ENCODE measurements at places on chromosomes 1 and 21.
A peak's percentile ranks its signal among the peaks of the same experiment; 100 is the strongest.

GRCh38 chr1:174841747-174842146 is 158.0 kb upstream of the CACYBP start:
- DNase-seq = no peak

GRCh38 chr21:45488931-45489721 is 53.1 kb downstream of the SLC19A1 start:
- no peak for DNase-seq

DNA sequence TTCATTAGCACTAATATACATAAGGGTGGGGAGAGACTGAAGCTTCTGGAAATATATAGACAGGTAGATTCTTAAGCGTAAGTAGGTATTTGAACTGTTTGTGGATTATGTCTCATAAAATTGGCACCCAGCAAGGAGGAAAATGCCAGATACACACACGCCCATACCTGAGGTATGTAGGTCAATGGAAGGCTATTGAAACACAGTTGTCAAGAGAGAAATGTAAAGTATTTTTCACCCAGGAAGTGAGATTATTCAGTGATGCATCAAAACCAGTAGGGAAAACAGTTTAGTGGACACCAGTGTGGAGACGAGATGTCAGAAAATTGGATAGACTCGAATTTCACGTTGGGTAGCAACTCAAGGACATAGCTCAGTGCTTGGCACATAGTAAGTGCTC is 4.7 kb upstream of the RSPH1 start:
- no peak for DNase-seq

GRCh38 chr21:38771536-38771935 is 34.2 kb upstream of the ETS2 start:
- DNase-seq = no peak

DNA sequence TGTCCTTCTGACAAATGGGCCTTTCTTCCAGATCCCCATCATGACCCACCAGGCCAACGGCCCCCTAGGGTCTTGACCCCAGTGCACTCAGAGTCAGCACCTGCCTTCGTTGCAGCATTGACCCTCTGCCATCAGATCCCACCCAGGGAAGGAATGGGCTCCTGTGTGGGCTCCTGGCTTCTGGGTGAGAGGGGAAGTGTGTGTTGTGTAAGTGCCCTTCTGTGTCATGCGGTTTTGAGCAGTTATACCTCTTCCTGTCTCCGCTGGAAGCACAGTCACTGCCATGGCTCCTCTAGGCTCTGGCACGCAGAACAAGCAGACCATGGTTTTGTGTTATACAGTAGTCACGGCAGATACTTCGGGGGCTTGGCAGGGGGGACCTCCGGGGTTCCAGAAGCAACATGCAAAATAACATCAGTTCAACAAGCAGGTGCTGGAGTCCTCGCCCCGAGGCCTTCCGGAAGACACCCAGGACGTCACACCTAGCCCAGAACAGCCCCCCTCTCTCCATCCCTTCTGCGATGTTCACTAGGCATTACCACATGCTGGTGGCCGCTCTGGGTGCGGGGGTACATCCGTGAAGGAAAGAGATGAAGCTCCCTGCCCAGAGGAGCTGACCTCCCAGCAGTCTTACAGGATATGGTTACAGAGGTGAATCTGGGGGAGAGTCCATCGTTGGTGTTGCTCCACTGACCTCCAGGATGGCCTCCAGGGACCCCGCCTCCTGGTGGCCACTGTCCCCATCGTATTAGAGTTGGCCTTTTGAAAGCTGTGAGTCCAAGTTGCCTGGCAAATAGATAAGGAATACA is 17.4 kb upstream of the KCNAB2 start:
- DNase-seq = no peak

DNA sequence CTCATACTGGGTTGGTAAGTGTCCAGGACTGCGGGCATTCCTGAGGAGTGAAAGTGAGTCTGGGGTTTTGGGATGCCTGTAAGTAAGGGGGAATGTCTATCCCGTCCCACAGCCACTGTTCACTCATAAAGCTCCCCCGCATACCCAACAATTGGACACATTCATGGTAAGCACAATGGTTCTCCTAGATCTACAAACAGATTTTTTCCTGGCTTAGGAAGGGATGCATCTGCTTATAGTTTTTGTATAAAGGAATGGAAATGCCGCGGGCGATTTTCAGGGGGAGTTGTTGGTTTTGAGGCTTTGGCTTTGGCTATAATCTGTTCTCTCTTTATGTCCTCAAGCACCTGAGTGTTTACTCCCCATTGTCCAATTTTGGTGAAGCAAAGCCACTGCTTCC is 7.1 kb downstream of the ERVH48-1 start:
- no peak for DNase-seq

- DNase-seq = no peak
These were observed 59.5 kb downstream of the RHOU start for GRCh38 chr1:228794810-228795209.

DNA sequence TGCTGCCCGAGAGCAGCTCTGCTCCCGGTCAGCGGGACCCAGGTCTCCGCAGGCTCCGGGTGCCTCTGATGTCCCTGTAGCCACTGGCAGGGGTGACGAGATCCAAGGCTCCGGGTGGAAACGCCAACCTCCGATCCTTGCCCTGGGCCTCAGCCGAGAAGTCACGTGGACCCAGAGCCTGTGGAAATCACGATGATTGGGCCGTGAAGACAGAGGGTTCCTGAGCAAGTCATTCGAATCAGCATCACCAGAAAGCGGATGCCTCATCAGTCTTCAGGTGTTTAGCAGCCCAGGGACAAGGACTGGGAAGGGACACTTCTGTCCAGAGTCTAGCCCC is 12.5 kb downstream of the LRRC3 start:
- no peak for DNase-seq

DNA sequence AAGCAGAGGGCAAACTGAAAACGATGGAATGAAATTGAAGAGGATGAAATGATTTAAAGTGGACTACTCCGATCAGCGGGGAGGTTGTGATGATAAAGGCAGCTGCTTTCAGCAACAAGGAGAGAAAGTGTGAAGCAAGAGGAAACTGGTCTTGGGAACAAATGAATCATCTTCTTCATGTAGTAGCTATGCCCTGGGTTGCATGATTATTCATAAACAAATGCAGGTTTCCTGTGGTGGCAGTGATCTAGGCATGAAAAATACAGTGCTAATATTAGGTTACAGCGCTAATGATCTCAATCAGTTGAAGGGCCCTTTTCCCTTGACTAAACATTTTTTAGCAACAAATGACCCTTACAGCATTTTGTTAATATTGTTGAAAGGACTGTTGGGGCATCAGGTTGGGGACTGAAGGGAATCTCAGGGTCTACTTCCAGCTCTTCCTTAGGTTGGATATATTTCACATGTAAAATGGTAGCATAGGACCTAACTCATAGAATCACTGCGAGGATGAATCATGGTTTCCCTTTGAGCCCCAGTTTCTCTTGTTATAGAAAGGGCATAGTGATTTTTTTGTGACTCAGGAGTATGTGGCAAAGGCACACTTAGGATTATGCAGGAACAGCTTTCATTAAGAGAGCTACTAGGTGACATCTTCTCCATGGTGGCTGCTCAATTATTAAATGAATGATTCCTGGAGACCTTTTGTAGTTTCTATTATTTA is 1.9 kb upstream of the ZFYVE9 start:
- no peak for DNase-seq

GRCh38 chr1:180515857-180516388 is 13.5 kb upstream of the ACBD6 start:
- DNase-seq = peak; percentile 75

DNA sequence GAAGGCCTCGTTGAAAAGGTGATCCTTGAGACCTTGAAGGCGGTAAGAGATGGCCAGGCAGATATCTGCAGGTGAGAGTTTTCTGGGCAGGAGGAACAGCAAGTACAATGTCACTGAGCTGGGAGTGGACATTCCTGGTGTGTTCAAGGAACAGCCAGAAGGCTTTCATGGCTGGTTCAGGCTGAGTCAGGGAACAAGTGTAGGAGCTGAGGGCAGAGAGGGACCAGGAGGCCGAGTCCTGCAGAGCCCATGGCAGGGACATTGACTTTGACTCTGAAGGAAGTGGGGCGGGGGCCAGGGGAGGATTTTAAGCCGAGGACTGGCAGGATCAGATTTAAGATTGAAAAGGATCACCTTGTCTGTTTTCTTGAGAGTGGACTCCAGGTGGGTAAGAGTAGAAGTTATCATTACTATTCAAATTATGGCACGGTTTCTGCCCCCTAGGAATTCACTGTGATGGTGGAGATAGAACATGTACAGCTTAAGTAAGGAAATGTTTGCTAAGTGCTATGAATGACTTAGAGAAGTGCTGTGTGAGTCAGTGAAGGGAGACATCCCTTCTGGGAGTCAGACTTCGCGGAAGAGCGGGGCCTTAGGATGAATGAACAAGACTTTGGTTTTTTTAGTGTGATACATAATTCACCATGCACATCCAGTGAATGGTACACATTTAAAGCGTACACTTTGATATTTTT is 202.3 kb downstream of the KIF26B start:
- DNase-seq = no peak

DNA sequence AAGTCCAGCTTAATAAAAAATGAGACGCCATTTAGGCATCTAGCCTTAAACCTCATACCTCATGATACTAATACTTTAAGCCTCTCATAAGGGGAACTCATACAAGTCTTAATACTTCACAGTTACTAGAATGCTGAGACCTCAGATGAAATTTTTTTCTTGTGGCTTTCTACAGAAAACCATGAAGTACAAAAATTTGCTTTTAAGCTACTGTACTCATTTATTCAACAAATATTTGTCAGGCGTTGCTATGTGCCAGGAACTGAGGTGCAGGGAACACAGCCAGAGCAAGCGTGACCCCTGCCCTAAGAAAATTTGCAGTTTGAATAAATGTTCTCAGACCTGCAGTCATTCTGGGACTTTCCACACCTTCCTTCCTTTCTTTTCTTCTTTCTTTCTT is 150.6 kb downstream of the MRPL39 start:
- no peak for DNase-seq

GRCh38 chr1:28750330-28750729 is 13.6 kb downstream of the YTHDF2 start:
- DNase-seq = no peak

- no peak for DNase-seq
These were observed 159.8 kb downstream of the ZNF326 start for GRCh38 chr1:90154711-90155110.

GRCh38 chr1:37476460-37477197 is 2.2 kb downstream of the ZC3H12A start:
- DNase-seq = peak; percentile 35

- DNase-seq = no peak
These were observed at the start of gene TPM3 for GRCh38 chr1:154191990-154192461. TPM3 (minus strand) TSS chr1:154192100; CDS start chr1:154192018, 82 bp downstream.

- no peak for DNase-seq
These were observed 266.3 kb upstream of the OLFM3 start for GRCh38 chr1:102262994-102263393.

DNA sequence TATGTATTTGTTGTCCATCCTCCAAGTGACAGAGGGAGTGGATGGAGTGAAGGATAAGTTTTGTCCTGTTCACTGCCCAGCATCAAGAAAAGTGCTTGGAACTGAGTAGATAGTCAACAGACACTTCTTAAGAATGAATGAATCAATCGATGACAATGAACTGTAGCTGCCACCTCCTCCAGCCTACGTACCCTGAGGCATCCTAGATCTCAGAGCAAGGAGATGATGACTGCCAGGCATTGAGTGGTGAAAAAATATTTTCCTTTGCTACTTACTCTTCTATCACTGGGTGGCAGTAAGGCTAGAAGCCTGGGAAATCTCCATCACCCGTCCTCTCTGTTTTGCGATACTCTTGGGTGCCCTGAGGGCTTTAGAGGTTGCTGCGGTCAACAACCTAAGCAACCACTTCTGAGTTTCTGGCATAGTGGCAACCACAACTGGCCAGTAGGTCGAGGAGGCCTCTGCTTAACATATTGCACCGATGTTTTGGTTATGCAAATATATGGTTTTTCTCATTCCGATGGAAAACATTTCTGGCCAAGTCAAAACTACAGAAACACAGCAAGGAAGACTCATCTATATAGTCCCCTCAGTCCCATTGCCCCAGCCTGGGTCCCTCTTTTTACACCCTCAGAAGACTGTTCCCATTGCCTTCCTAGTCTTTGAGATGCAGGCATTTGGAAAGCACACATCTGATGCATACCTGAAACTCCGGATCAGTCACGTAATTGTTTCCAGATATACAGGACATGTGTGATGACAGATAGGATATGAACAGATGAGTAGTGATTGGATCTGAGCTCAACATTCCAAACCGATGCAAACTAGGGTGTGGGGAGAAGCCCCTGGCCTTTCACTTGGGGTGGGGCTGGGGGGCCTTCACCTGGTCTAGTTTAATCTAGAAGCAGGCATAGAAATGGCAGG is 136.8 kb downstream of the RUNX1 start:
- no peak for DNase-seq

DNA sequence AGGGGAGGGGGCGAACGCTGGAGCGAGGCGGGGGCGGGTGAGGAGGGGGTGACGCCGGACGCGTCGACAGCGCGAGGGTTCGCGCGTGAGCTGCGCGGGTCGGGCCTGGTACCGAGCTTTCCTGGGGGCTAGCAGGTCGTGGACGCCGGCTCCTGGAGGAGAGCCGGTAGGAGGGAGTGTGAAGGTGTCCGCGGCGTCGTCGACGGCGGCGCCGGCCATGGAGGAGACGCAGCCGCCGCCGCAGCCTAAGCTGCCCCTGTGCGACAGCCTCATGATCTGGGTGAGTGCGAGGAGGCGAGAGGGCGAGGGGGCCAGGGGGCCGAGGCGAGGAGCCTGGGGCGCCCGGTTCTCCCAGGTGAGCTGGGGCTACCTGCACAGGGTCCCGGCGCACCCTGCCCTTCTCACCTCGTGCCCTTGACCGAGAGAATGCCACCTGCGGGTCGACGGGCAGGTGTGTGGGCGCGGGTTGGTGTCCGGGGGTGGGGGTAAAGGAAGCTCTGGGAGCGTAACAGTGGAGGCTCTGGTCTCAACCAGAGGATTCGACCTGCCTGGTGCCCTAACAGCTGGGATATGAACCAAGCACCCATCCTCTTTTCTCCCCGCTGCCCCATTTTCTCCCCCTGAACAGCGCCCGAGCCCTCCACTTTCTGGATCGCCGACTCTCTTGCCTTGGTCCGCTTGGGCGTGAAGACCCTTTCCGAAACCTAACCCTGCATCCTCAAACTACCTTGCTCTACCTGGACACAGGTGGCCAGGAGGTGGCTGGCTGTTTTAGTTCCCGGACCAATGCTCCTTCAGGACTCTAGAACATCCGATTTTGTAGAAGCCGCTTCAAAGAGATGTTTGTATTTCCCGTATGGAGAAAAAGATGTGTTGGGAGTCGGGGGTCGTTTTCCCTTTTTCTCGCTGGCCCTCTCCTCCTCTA is at the start of gene HOOK1:
TSS of gene HOOK1 (plus strand) at position 49 of the 925 bp plus-strand sequence. CDS start at position 218, 169 bp downstream.
- DNase-seq = no peak

- no peak for DNase-seq
These were observed 164.7 kb upstream of the KCNJ15 start for GRCh38 chr21:38092051-38092450.

DNA sequence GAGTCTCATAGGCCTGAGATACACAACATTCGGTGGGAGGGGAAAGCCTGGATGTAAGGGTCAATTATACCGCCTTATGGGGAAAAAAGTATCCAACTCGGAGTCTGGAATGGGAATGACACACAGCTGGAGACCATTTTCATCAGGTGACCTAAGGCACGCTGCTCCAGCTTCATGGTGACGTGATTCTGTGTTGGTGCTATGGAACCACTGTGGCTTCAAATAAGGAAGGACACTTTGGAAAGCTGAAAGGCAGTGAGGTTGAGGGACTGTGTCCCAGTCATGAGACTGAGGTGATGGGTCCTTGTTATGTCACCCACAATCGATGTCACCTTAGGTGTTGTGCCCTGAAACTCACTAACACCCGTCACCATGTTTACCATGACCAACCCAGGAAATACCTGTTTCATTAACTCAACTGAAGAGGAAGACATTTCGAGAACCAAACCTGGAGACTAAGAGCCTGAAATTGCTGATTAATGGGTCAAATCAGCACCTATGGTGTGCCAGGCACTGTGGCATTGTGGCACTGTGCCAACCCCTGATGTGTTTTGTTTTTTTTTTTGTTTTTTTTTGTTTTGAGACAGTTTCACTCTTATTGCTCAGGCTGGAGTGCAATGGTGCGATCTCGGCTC is 54.5 kb downstream of the IRF2BP2 start:
- DNase-seq = no peak
